ENCODE measurements at places on chromosomes 4 and X.

GRCh38 chr4:78552389-78553042 is 946 bp downstream of the ANXA3 start:
- no peak for DNase-seq

GRCh38 chr4:99390055-99390454 is 37.5 kb upstream of the ADH1C start:
- no peak for DNase-seq

DNA sequence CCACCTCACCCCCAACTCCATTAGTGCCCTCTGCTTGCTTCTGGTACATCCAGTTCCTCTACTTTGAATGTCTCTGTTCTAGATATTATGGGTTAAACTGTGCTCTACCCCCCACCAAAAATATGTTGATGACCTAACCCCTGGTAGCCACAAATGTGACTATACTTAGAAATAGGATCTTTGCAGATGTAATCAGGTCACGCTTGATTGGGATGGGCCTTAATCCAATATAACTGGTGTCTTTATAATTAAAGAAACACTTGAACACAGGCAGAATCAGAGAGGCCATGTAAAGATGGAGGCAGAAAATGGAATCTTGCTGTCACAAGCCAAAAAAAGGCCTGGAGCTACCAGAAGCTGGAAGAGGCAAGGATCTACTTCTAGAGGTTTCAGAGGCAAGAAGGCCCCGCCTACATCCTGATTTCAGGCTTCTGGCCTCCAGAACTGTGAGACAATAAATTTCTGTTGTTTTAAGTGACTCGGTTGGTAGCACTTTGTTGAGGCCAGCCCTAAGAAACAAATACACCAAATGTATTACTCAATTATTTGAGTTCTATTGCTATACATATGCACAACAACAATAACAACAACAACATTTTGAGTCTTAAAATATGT is 220.0 kb downstream of the PPP3CA start:
- no peak for DNase-seq

DNA sequence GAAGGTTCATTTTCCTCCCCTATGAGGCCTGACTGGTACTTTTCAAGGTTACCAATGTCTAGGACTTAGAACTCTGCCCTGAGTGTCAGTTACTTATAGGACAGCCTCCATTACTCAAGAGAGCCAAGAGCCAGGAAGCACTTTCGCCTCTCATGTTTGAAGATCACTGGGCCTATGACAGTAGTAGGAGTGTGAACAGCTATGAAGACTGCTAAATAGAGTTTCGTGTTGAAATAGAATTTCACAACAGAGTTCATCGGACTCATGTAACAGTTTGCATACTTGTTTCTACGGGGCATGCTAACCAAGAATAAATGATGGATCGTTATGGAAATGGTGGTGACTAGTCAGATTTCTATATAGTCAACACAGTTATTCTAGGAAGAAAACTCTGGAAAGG is 97.8 kb upstream of the GPC4 start:
- DNase-seq = no peak

DNA sequence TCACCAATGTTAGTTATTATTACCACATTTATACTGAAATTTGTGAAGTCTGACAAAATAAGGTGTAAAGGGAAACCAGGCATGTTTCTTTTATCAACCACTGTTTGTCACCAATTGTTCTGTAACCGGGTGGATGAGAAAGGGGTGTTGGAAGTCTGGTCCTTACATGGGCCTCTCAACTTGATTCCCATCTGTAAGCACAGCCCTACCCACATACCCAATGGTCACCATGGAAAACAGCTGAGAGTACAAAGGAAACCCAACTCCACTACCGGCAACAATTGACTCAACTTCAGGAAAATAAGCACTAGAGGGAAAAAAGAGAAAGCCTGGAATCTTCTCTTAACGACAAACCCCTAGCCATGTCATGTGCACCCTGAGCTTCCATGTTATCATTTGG is 70.8 kb upstream of the PTCHD1 start:
- DNase-seq = no peak

- DNase-seq = no peak
These were observed 3.1 kb downstream of the UVSSA start for GRCh38 chr4:1350169-1350520.

DNA sequence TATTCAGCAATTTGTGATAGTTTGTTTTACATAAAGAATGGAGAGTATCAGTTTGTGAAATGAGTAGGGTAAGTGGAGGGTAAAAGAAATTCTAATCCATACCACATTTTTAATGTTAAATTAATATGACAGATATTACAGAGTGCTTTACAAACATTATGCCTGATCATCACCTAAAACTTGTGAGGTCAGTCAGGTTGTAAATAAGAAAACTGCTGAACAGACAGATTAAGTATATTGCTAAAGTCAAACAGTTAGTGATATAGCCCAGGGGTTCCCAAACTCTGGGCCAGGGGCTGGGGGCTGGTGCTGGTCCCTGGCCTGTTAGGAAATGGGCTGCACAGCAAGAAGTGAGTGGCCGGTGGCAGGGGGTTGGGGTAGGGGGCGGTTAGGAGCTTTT is 273.6 kb downstream of the TRAM1L1 start:
- DNase-seq = no peak

GRCh38 chr4:113169368-113169767 is 119.9 kb downstream of the ANK2 start:
- no peak for DNase-seq

DNA sequence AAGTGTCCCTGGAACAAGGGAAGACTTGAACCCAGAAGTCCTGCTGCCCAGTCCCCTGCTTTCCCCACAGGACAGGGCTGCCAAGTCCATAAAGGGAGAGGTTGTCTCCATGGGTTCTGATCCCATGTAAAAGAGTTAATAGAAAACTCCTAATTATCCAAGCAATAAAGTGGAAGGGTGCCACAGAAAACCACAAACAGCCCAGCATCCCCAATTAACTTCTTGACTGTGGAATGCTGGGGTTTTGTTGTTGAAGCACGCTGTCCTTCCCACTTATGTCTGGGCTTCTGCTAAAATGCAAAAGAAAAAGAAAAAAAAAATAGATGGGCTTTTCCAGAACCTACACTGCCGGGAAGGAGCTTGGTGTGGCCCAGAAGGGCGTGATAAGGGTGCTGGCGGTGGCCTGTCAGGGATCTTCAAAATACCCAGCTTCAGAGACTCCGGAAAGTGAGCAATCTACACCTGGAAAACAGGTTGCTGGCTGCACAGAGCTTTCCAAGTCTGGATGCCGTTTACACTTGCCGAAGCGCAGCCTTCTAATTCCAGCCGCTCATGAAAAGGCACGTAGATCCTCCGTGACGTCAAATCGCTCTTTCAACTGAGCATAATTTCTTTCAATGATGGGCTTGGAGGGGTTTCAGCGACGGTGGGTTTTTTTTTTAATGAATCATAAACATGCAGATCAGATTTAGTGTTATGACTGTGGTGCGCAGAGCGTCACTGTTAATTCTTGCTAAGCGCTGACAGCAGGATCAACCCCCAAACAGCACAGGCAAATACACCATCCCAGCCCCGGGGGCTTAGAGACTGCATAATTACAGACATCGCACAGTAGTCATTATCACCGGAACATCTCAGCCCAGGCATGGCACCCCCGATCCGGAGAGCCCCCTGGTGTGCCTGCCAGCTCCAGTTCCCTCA is 197.6 kb downstream of the BCOR start:
- DNase-seq = no peak

DNA sequence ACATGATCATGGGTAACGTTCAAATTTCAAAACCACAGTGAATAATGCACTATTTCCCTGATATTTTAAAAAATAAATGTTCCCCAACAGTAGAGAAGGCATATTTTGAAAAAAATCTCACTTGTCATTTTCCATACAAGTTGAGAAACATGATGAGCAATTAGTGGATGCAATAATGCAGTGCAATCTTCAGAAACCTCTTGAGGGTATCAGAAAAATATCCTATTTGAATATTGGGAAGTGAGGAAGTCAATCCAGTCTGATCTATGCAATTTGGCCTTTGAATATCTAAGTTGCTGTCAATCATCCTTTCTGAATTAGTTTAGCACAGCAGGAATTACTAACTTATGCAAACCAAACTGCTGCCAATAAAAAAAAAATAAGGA is 776.8 kb downstream of the PCDH18 start:
- no peak for DNase-seq

DNA sequence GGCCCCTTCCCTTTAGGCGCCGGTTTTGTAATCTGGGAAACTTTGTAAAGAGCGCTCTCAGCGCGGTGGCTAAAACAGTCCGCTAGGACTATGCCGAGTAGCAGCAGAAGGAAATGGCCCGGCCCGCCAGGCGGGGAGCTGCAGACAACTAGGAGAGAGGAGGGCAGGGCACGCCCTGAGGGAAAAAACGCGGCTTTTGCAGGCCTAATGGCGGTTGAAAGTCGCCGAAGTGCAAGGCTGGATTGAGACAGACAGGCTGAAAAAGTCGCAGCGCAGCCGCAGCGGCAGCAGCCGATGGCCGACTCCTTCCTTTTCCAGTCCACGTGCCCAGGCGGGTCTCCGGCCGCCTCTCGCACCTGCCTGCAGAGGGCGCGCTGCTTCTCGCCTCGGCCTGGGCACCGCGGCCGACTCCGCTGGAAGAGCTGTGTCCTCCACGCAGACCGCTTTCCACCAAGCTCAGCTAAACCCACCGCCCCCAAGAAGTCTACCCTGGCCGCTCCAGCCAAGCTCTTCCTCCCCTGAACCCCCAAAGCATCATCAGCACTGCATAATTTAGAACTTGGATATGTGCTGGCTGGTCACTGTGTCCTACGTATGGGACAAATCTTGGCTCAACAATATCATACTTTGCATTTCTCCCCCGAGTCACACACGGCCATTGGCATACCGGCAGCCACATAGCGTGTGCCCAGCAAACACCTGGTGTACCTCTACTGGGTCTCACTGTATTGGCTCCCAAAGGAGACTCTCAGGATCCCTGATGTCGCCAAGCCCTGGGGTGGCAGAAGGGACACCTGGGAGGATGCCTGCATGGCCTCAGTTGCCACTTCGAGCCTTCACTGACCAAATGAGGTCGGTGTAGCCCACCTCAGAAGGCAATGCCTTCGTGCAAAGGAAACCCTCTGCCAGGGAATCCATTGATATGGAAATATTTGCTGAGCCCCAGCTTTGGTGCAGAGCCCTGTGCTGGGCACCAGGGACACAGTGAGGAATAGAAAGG is 14.5 kb downstream of the SLC25A5 start:
- DNase-seq = peak; percentile 32

DNA sequence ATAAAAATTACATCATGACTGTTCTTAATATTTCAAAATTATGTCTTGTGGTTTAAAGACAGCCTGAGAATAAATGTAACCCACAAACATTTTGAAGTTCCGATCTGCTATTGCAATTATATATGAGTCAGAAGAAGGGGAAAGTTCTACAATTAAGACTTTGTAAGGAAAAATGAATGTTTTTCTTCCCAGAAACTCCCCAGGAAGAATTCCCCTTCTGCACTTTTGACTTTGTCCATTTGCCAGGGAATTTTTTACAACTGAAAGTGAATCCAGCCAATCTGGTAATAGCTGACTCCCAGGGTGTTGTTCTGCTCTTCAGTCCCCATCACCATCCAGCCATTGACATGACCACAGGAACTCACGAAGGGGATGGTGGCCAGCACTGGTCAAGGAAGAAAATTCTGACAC is 61.6 kb upstream of the NOCT start:
- no peak for DNase-seq

GRCh38 chr4:3387154-3387942 is 54.4 kb upstream of the HGFAC start:
- DNase-seq = no peak

DNA sequence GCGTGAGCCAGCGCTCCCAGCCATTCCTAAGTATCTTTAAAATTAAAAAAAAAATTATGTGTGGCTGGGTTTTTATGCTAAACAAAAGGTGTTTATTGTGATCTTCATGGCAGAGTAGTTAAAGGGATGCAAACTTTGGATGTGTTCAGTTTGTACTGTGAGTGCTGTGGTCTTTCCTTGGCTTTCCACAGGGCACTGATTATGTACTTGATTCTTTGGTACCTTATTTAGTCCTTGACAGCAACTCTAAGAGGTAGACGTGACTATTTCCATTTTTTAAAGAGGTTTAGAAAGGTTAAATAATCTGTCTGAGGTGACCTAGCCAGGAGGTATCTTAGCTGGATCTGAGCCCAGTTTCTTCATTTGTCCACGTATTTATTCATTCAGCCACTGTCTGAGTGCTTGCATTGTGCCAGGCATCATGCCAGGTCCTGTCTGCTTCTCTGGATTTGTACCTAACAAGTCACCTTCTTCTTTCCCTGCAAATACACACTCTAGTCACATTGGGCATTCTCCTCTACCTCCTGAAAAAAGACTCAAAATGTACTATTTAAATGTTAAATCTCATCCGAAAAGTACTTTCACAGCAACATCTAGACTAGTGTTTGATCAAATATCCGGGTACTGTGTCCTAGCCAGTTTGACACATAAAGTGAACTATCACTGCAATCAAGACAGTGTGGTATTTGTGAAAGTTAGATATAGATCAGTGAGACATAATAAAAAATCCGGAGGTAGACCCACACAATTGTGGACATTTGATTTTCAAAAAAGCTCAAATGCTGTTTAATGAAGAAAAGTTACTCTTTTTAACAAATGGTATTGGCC is 31.5 kb downstream of the WWC2 start:
- DNase-seq = no peak

- DNase-seq = no peak
These were observed 317.2 kb downstream of the CAMK2D start for GRCh38 chr4:113444386-113444785.

GRCh38 chr4:111945014-111945413 is 200.2 kb upstream of the FAM241A start:
- DNase-seq = no peak

GRCh38 chr4:128380306-128380705 is 92.7 kb upstream of the PGRMC2 start:
- no peak for DNase-seq
